ENCODE measurements at places on chromosomes 11 and 22.

DNA sequence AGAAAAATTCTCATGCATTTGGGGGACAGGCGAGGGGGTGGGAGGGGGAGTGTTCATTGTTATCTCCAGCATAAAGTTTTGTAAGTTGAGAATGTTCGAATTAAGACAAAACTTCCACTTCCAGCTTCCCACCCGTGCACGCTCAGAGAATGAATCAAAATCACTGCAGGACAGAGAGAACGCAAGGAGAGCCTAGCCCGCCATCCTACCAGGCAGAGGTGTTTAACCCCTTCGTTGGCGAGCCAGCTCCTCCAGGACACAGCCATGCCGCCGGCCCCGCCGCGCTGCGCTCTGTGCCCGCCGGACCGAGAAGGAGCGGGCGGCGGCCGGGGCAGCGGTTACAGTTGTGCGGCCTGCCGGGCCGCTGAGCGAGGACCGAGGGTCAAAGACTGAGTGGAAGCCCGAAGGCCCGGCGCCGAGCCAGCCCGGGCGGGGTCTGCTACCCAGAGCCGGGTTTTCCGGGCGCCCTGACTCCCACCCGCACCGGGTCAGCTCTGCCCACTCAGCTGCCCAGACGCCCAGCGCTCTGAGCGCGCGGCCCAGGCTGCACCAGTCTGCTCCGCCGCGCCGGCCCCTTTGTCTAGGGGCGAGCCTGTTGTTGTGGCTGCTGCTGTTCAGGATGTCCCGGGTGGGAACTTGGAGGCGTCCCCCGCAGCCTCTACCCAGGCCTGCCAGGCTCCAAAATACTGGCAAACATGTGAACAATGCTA is at the start of gene NOX4:
TSS of gene NOX4 (minus strand) at position 395 of the 710 bp plus-strand sequence. CDS start at position 266, 129 bp downstream.
- DNase-seq, result no peak

DNA sequence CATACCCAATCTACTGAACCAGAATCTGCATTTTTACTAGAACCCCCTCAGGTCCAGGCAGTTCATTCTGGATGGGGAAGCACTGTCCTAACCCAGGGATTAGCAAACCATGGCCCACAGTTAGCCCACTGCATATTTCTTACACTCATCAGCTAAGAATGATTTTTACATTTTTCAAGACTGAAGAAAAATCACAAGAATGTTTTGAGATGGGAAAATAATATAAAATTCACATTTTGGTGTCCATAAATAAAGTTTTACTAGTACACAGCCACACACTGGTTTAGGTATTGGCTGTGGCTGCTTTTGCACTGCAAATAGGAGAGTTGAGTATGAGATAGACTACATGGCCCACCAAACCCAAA is 59.4 kb downstream of the PPFIBP2 start:
- no peak for DNase-seq

- no peak for DNase-seq
These were observed 39.6 kb downstream of the NARS2 start for GRCh38 chr11:78535027-78535426.

GRCh38 chr22:37697538-37697835 is 639 bp downstream of the TRIOBP start:
- DNase-seq, result no peak

- DNase-seq, result no peak
These were observed 244.2 kb downstream of the NTM start for GRCh38 chr11:131614631-131615030.

DNA sequence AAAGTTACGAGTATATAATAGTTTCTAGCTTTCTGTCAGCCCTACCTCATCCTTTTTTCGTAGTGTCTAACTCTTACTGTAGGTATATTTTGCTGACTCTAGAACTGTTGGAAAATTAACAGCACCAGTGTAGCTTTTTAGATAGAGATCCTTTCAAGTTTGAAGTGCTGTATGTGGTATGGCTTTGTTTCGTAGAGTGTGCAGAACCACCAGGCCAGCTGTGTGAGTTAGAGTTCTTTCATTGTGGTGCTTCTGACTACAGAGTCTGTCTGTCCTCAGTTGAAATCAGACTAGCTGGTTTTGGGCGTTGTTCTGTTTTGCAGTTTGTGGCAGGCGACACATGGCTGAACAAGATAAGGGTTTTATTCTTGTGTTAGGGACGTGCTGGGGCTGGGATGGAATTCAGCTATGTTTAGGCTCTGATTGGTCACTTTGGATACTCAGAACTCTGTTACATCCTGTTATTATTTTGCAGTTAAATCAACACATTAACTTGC is 3.2 kb downstream of the ARHGEF12 start:
- no peak for DNase-seq

DNA sequence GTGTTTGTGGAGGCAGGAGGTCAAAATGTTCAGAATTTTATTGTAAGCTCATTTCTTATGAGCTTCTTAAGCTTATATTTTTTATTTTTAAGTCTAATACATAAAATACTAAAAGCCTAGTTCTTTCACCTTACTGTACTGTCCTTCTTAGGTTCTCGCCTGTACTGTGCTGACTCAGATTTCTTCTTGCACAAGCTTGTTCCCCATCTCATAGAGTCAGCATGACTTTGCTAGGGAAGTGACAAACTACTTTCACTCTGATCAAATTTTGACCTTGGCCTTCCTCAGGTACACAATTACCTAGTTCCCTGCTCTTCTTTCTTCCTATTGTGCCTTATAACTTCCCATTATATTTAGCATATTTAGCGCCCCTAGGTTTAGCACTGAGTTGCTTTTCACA is 81.5 kb downstream of the STK33 start:
- no peak for DNase-seq

DNA sequence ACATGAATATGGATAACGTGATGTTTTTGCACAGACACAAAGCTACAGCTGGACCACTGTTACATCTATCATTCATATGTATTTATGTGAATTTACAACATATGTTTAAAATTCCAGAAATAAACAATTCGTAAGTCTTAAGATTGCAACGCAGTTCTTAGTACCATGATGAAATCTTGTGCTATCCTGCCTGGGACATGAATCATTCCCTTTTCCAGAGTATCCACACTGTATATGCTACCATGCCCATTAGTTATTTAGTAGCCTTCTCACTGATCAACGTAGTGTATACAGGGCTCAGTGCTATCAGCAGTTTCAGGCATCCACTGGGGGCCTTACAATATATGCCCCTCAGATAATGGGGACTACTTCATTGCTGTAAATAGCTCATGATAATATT is 4.3 kb downstream of the ATL3 start:
- no peak for DNase-seq

DNA sequence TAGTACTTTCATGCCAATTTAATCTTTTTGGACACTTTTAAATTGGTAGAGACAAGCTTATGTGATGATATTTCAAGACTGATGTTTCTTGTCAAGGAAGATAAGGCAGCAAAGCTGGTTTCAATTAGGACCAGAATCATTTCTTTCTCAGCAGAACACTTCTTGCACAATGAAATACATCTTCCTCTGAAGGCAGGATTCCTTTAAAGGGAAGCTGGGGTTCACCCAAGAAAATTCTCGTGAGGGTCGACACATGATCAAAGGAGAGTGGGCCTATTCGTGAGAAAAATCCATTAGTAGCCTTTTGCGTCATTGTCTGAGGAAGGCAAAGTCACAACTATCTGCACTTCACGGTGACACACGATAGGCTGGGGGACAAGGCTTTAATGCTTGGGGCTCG is 17.6 kb downstream of the TTC12 start:
- no peak for DNase-seq

- no peak for DNase-seq
These were observed 24.8 kb downstream of the PTPRJ start for GRCh38 chr11:48005136-48005535.

DNA sequence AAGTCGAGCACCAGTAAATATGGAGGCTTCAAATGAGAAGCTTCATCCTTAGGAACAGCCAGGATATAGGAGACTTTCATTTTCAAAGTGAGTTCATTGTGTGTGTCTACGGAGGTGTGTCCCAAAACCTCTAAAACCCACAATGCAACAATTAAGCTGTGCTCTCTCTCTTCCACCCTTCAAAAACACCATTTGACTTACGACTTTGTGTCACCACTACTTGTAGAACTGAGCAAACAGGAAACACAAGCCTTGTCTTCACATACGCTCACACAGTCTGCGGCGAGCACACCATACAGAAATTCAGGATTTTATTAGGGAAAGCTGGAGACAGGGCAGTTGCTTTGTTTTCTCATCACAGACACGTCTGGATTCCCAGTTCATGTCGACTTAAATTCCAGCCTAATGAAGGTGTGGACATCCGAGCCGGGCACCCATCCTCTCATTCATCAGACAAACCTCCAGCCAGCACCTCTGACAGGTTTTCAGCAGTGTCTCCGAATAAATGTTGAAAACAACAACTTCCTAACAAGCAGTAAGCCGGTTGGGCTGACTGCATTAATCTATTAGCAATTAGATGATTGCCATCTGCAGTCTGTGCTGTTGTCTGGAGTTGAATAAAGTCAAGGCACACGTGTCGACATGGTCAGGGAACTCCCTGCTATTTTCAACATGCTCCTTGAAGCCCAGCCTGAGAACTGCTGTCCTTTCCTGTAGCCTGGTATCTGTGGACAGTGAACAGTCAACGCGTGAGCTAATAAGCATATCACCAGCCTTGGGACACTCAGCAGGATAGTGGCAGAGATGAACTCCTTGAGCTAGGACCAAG is 1411.1 kb downstream of the BRD1 start:
- DNase-seq, result no peak

DNA sequence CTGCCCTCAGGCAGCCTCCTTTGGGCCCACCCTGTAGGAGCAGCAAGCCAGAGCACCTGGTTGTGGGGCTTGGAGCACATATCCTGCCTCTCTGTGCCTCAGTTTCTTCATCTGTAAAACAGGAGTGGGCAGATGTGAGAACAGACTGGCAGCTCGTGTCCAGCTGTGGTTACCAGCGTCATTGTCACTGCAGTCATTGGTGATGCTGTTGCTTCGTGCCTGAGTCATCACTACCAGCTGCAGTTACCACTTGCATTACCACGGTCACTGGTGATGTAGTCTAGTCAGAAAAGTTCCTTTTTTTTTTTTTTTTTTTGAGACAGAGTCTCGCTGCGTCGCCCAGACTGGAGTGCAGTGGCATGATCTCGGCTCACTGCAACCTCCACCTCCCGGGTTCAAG is 20.4 kb downstream of the RSPH14 start:
- DNase-seq, result no peak

- DNase-seq, result no peak
These were observed 52.0 kb downstream of the CADM1 start for GRCh38 chr11:115452241-115452640.

- no peak for DNase-seq
These were observed 20.6 kb downstream of the BCO2 start for GRCh38 chr11:112195951-112196351.

DNA sequence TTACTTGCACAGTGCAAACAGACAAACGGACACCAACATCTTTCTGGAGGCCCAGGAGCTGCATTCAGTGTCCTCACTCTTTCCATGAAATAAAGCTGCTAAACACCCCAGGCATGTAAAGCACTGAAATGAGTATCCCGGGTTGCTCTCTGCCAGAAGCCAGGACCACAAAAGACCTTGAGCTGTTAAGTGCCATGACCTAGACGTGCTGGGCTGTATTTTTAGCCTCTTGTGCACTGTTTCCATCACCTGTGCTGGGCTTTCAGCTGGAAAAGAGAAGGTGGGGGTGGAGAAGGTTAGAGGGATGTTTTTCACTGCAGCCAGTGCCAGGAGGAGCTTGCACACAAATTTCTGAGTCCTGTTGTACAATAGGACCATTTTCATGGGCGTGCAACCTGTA is 3.4 kb upstream of the KREMEN1 start:
- no peak for DNase-seq

GRCh38 chr11:73622926-73623593 is 23.3 kb upstream of the PLEKHB1 start:
- DNase-seq, result no peak

DNA sequence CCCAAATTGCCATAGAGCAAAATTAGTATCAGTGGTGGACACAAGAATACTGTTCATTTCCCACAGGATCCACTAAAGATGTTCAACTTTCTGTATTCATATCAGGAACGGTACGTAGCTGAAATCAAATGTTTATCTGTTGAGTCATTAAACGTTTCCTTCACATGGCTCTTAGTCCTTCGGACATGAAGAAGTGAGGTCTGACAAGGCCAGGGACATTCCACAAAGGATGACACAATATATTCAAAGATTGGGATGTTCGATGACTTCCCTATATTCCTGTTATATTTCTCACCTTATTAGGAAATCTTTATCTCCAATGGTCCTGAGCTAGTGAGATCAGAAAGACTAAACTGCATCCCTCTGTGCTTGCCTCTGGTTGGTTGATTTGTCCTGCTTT is 129.0 kb downstream of the ETS1 start:
- no peak for DNase-seq

DNA sequence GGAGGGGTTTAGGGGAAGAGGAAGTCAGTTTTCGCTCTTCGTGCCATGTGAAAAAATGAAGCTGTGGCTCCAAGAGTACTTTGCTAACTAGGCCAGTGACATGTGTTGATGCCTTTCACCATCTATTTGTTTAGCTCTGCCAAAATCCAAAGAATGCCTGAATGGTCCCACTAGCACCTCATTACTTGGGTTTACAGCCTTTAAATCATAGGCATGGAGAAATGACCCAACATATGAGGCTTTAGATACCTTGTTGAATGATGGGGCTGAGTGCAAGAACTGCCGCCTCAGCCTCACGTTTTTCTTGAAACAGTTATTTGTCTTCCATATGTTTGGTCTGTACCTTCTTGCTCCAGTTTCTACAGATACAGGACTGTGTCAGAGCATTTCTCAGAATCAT is 8.3 kb downstream of the RBM4 start:
- no peak for DNase-seq

DNA sequence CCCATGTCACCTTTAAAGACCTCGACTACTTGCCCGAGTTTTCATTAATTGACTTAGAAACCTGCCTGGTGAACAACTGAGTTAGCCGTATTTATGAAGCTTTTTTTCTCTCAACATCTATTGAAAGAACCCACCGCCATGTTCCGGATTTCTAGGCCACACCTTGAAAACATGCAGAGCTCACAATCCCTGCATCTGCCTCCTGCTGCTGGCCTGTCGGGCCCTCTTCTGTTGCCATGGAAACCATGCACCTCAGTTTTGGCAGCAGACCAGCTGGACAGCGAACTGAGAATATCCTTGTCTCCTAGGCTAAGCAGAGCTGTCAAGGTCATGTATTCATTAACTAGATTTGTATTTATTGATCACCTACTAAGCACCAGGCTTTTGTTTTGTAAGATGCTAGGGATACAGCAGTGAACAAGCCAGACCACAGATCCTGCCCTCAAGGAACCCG is 4.3 kb upstream of the PATZ1 start:
- no peak for DNase-seq
